SJSA1 (cell line): ENCODE measurements at places on chromosomes 6 and 20. TPM values are rescaled to one million over a fixed set of nuclear protein-coding genes. Genes with fewer than 3 reads are reported as not detected.

The SCGN gene
- not detected in 2 replicates for total RNA-seq

The CLVS2 gene
- total RNA-seq = not detected in 2 replicates

The EMILIN3 gene
- not detected in 2 replicates for total RNA-seq

The MRPL14 gene
- total RNA-seq = 67.0 and 69.4 TPM in 2 replicates

The KIFC1 gene
- 95.5 and 120 TPM in 2 replicates for total RNA-seq

The NKX2-2 gene
- 5.7 and 19.8 TPM in 2 replicates for total RNA-seq

The SLC22A3 gene
- total RNA-seq = not detected in 2 replicates

The HSPA1L gene
- 0.78 and 0.87 TPM in 2 replicates for total RNA-seq

The MED23 gene
- total RNA-seq = 23.9 and 32.2 TPM in 2 replicates

The SLC17A2 gene
- not detected in 2 replicates for total RNA-seq

The BNIP5 gene
- not detected in 2 replicates for total RNA-seq

The IMPG1 gene
- total RNA-seq = not detected in 2 replicates

The PHACTR2 gene
- 53.1 and 75.1 TPM in 2 replicates for total RNA-seq

The BANF2 gene
- not detected in 2 replicates for total RNA-seq

The MDC1 gene
- 8.4 and 8.6 TPM in 2 replicates for total RNA-seq

The TMC2 gene
- total RNA-seq = not detected in 2 replicates

The CPNE5 gene
- 0.08 TPM in 1 of 2 replicates, not detected in the other for total RNA-seq

The UBE2C gene
- 187 and 249 TPM in 2 replicates for total RNA-seq

The SPATA25 gene
- 0.89 TPM in 1 of 2 replicates, not detected in the other for total RNA-seq

The SAMD3 gene
- total RNA-seq = 0.29 TPM in 1 of 2 replicates, not detected in the other

The AGPAT1 gene
- total RNA-seq = 40.9 and 65.4 TPM in 2 replicates

The TCP11 gene
- total RNA-seq = 0.60 and 1.6 TPM in 2 replicates

The TMEM217 gene
- total RNA-seq = 0.31 and 0.74 TPM in 2 replicates

The POPDC3 gene
- total RNA-seq = 41.7 and 51.3 TPM in 2 replicates
